ENCODE measurements at places on chromosomes 6 and 20. TPM values are rescaled to one million over a fixed set of nuclear protein-coding genes. Genes with fewer than 3 reads are reported as not detected.

Gene HCK
- total RNA-seq = not detected

GRCh38 chr6:149033454-149033853 lies 284.1 kb upstream of the TAB2 start:
- no peak for DNase-seq

GRCh38 chr6:4645713-4646360 lies 130.4 kb upstream of the CDYL start:
- no peak for DNase-seq

GRCh38 chr20:56865055-56865454 lies 235.9 kb downstream of the TFAP2C start:
- no peak for DNase-seq

GRCh38 chr6:160178271-160178670 lies 56.7 kb downstream of the SLC22A1 start:
- DNase-seq = no peak

Gene PHACTR1
- total RNA-seq = 0.40 TPM

DNA sequence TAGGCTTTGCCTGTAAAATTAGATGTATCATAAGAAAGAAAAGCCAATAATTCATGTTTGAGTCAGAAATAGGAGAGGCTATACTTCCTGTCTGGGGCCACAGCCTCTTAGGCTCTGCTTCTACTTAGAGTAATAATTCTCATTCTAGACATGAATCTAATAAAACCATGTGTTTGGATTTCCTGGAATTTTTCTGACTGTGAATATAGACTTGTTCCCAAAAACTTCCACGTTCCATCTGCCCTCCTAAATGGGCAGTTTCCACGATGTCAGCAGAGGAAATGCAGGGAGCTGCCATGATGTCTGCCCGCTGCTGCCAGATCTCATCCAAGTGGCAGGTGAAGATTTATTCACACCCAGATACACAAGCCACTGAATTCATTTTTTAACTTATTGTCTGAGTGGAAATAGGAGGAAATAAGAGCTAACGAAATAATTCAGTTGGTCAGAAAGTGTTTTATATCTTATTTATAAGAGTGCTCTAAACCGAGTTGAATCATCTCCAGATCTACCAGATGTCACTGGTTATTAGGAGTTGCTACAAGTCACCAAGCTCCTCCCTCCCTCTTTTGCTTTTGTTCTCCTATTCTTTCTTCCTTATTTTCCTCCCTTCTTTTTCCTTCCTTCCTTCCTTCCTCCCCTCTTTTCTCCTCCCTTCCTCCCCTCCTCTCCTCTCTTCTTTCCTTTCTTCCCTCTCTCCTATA lies 69.3 kb downstream of the ALDH8A1 start:
- DNase-seq = peak; percentile 5

- DNase-seq = no peak
Measured at GRCh38 chr6:149964308-149965193, 808 bp downstream of the ULBP1 start.

DNA sequence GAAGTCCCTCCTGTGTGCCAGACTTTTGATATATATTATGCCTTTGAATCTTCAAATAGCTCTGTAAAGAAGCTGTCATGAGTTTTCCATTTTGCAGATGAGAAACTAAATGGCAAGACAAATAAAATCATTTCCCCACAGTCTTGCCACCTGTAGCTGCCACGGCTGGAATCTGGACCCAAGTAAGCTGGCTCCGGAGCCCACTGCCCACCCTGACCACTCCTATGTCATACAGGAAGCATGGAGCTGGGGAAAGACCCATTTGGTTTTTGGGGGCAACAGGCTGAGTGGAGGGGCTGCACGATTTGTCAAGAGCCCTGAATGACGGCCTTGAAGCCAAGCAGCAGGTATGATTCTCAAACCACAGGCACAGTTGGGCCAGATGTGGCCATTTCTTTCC lies 10.0 kb upstream of the SIRPA start:
- DNase-seq = no peak

GRCh38 chr6:147222160-147222838 lies 18.1 kb downstream of the STXBP5 start:
- peak; percentile 32 for DNase-seq

DNA sequence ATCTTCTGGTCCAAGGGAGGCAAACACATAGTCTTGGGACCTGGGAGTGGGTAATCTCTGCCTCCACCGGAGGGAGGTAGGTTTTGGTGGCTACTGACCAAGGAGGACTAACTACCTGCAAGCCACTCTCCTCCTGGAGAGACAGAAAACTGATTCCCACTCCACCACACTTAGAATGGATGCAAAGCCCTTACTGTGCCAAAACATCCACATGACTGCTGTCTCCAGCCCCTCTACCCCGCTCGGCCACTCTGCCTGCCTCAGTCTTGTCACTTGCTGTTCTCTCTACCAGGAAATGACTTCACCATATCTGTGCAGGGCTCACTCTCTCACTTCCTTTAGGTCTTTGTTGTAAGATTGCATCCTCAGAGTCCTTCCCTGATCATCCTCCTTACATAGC lies 129.5 kb upstream of the ARG1 start:
- no peak for DNase-seq

Gene TTLL9
- under 0.01 TPM for total RNA-seq

DNA sequence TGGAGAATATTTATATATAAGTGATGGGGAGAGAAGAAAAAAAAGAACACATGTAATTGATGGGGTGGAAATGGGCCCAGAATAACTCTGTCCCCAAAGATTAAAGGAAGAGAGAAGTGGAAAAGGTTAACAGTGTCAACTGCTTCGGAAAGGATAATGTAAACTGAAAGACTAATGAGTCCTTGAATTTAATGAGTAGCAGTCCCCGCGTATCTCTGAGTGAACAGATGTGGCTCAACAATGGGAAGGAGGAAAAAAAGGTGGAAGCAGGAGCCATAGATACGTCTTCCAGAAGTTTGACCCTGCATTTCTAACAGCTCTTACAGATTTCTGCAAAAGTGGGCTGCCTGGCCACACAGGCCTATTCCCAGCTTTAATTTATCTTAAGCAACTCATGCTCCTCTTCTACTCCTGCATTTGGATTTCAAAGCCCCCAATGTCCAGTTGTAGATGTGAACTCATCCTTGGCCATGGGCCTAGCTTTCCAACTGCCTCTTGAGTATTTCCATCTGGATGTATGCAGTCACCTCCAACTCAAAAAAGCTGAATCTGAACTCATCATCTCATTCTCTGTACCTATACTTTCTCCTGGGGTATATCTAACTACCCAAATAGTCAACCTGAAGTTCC lies 61.3 kb downstream of the DST start:
- no peak for DNase-seq

DNA sequence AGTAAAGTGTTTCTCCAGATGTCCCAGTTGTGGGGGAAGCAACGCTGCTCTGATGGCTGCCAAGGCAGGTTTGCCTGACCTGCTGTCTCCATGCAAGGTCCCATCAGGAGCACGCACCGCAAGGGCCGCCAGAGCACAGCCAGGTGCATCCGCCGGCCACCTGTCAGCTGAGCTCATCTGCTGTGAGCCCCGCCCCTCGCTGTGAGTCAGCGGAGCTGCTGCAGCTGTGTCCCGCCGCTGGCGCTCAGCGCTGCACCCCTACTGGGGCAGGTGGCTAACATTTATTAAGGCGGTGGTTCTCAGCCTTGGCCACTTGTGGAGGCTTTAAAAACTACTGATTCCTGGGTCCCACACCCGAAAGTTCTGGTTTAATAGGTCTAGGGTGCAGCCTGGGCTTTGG lies 225.7 kb downstream of the UST start:
- peak; percentile 10 for DNase-seq

Gene HLA-DRB1
- total RNA-seq = 1.5 TPM

Gene PBOV1
- not detected for total RNA-seq

GRCh38 chr6:100620085-100620840 lies 155.5 kb upstream of the SIM1 start:
- no peak for DNase-seq

DNA sequence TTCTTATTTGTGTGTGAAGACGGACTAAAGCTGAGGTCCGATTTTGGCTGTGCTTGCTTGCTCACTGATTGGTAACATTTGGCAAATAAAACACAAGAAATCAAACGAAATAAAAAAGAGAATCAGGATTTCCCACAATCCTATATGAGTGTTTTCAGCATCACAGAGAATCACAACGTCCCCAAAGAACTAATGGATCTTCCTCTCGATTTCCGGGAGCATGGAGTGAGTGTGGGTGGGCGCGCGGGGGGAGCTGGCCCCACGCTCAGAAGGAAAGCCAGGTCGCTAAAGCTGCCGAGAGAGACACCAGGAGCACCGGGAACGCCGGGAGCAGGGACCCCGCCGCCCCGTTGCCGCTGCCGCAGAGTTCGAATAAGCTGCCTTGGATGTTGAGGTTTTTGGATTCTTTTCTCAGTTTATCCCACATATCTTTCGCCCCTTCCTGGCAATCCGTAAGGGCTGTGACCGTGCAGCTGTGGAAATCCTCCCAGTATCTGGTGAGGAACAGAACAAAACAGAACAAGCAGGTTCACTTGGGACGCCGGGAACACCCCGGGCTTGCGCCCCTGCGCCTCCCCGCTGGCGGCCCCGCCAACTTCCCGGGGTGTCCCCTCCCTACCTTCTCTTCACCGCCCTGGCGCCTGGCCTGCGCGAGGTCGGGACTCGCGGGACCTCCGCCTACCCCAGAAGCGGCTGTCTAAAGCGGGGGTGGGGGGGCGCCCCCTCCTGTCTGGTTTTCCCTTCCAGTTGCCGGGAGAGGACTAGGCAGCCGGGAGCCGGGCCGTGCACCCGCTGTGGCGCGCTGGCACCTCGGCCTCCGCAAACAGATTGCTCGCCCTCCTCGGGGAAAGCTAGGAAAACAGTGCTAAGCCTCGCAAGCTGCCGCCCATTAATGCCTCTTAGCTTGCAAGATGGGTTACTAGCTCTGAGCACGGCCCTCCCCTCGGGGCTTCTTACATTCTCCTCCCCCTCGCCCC lies 7.7 kb downstream of the NRN1 start:
- peak; percentile 54 for DNase-seq

DNA sequence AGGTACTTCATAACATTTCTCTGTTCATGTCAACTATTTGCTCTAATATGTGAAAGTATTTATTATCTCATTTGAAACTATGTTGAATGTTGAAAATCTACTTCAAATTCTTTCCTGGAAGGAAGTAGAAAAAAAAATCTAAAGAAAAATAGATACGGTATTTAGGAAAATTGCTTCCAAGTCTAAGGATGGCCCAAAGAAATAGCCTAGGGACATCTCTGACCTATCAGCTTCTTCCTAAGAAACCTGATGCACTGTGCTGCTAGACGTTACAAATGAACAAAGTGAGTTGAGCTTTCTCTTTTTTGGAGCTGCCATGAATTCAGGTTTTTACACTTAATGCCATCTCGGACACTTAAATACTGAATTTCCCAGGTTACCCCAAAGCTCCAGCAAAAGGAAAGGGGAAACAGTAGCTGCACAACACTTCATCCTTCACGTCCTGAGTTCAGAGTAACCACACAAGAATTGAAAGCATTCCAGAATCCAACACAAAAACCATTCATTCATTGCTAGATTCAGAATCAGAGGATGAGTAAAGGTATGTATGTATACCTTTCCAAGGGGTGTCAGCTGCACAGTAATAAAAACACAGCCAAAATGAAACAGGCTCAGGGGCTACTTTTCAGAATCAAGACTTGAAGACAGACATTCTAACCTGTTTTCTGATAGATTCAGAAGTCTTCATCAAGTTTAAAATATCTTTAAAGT lies 7.9 kb downstream of the RMND1 start:
- DNase-seq = no peak

GRCh38 chr6:106512048-106512967 lies 117.0 kb downstream of the RTN4IP1 start:
- DNase-seq = peak; percentile 73

DNA sequence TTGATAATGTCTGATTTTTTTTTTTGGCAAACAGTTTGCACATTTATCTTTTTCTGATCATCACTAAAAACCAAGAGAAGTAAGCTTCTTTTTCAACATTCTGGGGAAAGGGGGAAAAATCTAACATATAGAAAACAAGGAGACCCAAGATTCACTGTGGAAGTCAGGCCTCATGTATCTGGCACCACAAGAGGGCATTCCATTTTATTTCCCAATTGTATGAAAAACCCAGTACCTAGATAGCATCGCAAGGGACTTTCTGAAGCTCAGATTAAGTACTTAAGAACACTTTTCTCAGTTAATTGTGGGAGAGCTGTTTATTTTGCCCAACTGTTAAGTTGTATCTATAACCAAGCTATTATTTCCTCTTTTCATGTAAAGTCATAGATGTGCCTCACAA lies 152.9 kb downstream of the KLHL32 start:
- no peak for DNase-seq

DNA sequence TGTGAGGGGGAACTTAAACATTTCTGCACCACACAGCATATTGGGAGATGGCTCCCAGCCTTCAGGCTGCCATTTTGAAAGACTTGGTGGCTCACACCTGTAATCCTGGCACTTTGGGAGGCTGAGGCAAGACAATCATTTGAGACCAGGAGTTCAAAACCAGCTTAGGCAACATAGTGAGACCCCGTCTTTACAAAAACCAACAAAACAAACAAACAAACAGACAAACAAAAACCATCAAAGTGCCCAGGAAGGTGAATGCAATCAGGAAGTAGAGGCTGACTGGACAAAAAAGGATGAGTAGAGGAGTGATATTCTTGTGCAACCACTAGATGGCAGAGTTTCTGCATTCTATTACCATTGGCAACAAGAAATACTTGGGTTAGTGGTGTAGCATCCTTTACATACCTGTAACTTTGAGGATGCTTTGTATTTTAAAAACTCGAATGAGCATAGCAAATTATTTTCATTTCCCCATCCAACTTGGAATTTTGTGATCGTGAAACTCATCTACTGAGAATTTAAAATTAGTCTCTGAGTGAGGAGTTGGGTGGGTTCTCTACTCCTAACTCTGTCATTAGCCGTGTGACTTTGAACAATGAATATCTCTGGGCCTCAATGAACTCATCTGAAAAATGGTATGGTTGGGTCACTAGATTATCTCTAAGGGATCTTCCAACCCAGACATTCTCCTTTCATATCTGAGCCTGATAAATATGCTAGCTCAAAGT lies 84.4 kb downstream of the CRYBG1 start:
- DNase-seq = peak; percentile 77

Data from lung microvascular endothelial cell (primary cell).